ENCODE measurements at places on chromosomes 1 and 21. TPM values are rescaled to one million over a fixed set of nuclear protein-coding genes. Genes with fewer than 3 reads are reported as not detected.

The CR1 gene
- not detected for total RNA-seq

The SPRR2B gene
- not detected for total RNA-seq

The KRTAP22-1 gene
- total RNA-seq = not detected

The EDARADD gene
- total RNA-seq = not detected

The TEDDM1 gene
- not detected for total RNA-seq

The GBP4 gene
- 13.9 TPM for total RNA-seq

The ADAMTS5 gene
- total RNA-seq = 0.34 TPM

The HNRNPCL2 gene
- total RNA-seq = not detected

The C1orf50 gene
- total RNA-seq = 11.9 TPM

The TTC39A gene
- total RNA-seq = 4.1 TPM

The S100A6 gene
- 342 TPM for total RNA-seq

The TBX19 gene
- 0.51 TPM for total RNA-seq

The CELA2B gene
- not detected for total RNA-seq

The SLC2A1 gene
- total RNA-seq = 28.6 TPM

- no peak for DNase-seq
These were observed 29.2 kb downstream of the POFUT2 start for GRCh38 chr21:45258466-45258865.

GRCh38 chr1:227745568-227746265, 10.5 kb downstream of the SNAP47 start:
- no peak for DNase-seq

DNA sequence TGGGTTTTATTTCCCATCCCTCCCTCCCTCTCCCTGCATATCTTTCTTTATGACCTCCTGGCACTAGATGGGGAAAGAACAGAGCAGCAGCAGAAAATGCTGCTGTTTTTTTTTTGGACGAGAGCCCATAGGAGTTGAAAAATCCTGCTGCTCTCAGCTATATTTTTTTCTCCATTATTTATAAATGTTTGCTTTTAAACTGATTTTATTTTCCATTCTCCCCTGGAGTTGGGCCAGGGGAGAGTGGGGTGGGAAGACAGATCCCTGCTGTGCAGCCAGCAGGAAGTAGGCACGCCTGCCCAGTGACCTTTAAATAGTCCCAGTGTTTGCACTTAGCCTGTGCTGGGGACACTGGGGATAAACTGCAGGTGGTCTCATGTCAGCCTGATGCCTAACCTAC, 17.4 kb downstream of the SFT2D2 start:
- peak; percentile 39 for DNase-seq

DNA sequence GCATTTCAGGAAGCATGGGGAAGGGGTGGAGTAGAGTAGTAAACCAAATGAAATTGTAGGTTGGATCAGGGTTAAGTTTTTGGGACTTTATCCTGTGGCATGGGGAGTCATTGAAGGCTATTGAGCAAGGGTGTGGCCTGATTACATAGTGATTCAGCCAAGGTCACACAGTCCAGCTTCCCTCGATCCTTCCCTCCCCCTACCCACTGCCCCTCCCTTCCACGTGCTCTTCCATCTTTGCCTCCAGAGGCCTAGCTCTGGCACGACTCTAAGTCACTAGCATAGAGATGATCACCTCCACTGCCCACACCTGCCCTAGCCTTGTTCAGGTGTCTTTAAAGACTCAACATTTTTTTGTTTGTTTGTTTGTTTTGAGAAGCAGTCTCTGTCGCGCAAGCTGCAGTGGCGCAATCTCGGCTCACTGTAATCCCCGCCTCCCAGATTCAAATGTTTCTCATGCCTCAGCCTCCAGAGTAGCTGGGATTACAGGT, 37.2 kb upstream of the SLC9A1 start:
- no peak for DNase-seq

DNA sequence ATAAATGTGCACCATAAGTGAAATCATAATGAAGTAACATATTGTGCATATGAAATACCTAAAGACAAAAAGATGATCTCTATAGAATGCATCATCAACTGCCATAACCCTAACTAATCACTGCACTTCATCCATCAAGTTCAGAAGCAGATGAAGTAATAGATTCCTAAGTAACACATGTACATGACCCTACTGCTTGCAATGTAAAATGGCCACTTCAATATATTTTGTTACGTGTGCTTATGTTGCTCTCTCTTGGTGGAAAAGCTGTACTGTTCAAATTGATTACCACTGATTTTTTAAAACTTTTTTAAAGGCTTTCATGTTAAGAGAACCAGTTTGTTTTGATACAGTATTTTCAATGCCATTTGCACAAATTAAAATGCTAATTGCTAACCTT, 141.8 kb downstream of the TTLL7 start:
- peak; percentile 36 for DNase-seq

DNA sequence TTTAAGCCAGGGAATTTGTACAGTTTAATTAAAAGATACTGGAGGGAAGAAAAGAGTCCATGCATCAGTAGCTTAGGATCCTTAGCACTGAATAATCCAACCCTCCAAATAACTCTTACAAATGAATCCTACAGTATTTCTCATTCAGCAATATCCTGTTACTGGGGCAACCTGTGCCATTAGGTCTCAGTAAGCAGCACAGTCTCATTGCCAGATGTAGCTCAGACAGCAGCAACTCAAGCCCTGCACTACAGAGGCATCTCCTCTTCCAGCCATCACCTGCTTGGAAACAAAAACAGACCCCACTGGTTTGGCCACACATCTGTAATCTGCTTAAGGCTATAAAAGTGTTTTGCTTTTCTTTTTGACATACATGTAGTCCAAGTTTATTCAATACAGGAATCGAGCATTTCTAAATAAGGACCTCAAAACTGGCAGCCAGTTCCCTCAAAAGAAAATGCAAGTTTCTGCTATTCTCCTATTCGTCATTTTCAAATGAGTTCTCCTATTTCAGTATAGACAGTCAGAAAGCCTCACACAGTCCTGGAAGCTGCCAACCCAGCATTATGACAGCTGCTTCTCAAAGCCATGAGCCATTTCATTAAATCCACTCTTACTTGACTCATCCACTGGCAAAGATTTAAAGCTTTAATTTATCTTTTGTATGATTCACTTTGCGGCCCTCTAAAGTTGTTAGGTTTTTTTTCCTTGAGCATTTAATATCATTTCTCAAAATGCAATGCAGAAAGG, 129.0 kb downstream of the APP start:
- DNase-seq = no peak

GRCh38 chr1:216723274-216723780, at the start of gene ESRRG:
TSS of gene ESRRG (minus strand) at chr1:216723429. CDS start at chr1:216723299, 130 bp downstream.
- peak; percentile 0 for DNase-seq

GRCh38 chr1:10606064-10606463, 131.3 kb downstream of the PEX14 start:
- no peak for DNase-seq

DNA sequence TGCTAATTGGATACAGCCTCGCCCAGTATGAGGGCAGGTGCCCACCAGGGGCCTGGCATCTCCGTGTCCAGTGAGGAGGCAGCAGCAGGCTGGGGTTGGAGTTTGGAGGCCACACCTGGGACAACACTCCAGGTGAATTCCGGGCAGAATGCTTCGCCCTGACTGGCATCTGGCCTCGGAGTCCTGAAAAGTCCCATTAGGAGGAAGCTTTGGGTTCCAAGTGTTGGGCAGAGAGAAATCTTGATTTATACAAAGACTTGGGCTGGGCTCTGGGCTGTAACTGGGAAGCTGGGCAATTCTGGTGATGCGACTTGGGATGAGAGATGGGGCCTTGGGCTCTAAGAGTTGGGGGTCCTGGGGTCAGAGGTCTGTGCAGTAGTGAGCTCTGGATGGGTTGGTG, 48.1 kb upstream of the CSF3R start:
- DNase-seq = no peak

DNA sequence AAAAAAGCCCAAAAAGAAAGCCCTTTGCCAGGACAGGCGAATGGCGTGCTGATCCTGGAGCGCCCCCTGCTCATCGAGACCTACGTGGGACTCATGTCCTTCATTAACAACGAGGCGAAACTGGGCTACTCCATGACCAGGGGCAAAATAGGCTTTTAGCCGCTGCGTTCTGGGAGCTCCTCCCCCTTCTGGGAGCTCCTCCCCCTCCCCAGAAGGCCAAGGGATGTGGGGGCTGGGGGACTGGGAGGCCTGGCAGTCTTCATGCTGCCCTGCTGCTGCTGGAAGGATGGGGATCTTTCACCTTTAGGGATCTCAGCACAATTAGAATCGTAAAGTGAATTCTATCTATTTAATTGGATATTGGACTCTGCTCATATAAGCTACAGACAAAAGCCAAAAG, 3.6 kb downstream of the TPRG1L start:
- no peak for DNase-seq

GRCh38 chr1:230867101-230867902, 1.0 kb downstream of the C1orf198 start:
- DNase-seq = peak; percentile 44

DNA sequence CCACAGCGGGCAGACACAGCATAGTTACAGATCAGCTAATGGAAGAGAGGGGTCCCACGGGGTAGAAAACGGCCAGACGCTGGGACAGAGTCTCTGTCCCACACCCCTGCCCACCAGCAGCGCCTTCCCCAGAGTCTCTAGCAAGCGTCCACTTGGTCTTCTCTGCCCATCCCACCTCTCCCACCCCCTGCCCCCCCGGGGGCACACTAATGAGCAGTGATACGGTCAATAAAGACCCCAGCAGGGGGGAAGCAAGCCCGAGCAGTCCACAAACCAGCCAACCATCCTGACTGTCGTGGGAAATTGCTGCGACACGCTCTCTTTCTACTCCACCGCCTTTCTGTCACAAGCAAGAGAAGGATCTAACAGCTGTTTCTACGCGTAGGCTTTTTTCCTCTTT, 374.7 kb downstream of the NPHP4 start:
- DNase-seq = no peak

- peak; percentile 2 for DNase-seq
These were observed 68.3 kb downstream of the RNASEL start for GRCh38 chr1:182520736-182521135.

GRCh38 chr1:228429007-228429406, 12.3 kb upstream of the TRIM17 start:
- no peak for DNase-seq

DNA sequence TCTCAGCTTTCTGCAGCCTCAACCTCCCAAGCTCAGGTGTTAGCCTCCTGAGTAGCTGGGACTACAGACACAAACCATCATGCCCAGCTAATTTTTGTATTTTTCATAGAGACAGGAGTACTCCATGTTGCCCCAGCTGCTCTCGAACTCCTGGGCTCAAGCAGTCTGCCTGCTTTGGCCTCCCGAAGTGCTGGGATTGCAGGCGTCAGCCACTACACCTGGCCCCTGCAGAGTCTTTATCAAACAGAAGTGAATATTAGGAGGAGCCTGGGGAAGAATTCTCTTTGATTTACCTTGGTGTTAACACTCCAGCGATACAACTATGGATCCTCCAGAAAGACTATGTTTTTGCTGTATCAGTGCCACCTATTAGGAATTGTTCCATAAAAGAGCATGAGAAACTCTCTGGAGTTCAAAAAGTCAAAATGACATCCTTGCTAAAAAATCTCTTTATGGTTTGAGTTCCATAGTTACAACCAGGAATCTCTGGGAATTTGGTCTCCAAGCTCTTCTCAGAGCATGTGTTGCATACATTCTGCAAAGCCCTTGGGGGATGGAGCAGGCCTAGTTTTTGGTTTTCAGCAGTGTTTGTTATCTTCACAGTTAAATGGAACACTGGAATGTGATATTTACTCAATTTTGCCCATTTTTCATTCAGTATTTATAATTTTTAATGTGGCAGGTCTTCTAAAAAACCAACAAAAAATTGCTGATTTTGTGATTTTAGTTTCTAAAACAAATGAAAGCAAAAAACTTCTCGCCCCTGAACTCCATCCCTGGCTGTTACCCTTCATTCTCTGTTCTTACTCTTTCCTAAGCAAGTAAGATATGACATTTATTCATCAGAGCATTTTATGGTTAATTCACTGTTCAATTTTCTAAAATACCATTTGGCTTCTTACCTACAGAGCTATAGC, 77.3 kb downstream of the OLFML2B start:
- DNase-seq = no peak

DNA sequence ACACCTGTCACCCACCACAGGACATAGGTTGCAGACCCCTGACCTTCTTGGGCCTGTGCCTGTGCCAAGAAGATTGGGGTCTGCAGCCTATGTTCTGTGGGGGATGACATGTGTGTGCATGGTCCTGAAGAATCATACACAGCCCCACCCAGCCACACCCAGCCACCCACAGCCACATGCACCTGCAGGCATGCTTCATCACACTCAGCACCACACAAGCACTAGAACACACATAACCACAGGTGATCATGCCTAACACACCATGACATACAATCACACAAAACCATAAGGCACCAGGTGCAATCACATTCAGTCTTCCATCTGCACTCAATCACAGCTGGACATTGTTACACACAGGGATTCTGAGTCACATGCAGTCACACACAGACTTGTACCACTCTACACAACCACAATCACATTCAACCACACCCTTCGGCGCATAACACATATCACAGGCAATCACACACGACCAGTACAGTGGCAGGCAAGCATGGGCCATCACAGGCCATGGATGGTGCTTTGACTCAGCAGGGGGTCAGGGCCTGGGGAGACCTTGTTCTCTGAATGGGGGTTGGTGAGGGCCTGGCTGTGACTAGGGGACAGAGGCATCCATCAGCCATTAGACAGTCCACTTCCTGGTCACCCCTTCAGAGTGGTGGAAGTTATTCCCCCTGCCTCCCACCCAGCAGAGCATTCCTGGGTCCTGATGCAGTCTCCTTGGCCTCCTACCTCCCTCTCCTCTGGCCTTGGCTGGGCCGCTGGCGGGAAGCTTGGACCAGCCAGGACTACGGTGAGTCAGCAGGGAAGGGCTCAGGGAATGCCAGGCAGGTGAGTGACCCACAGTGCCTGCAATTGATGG, 44.3 kb upstream of the EPS8L3 start:
- DNase-seq = no peak

DNA sequence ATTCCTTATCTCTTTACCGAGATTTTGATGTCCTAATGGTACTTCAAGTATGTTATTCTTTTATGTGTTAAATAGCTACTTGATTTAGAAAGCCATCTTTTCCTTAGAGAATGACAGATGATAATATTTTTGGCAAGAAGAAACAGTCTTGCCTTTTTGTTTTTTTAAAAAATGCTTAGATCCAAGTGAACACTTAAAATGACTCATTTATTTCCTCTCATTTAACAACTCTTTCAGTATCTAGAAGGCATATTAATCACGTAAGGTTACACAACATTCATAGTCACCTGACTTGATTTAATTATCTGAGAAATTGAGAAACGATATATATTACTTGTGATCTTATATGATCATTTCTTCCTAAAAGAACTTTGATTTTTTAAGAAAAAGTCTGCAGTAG, 52.4 kb downstream of the SUCO start:
- DNase-seq = peak; percentile 60

GRCh38 chr1:192382758-192383157, 66.0 kb downstream of the RGS21 start:
- no peak for DNase-seq

Measured in dermis blood vessel endothelial cell (primary cell).